ENCODE measurements at places on chromosomes 1 and 21. TPM values are rescaled to one million over a fixed set of nuclear protein-coding genes. Genes with fewer than 3 reads are reported as not detected.

DNA sequence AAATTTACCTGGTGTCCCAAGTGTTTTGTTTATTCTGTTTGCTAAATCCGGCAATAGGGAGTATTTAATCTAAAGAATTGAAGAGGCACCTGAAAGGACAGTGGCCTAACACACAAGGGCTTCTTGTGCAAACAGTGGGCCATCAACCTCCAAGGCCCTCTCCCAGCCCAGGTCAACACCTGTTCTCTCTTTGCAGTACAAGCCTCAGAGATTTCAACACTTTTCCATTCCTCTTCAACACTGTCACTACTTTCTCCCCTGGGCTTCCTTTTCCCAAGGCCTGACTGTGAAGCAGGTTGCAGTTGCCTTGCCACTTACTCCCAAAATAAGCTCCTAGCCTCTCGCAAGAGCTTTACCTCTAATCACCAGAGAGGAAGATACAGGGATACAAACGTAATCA is 3.2 kb upstream of the SNAPIN start:
- DNase-seq = no peak

DNA sequence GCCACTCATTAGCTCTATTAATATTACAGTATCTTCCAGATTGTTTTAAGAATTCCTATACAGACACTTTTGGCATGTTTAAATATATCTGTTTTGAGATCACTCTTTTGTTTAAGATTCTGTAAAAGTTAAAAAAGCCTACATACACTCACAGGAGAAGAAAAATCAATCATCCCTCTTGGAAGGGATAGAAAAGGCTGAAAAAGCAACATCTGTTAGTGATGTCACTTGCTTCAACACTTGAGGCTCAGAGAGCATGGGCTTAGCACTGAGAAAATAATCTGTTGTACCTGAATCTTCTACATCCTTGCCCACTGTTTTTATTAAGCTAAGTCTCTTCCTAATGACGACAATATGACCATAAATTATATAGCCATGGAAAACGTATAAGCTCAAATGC is 127.0 kb downstream of the ZP4 start:
- no peak for DNase-seq

GRCh38 chr1:82879701-82880305 is 1079.1 kb downstream of the ADGRL2 start:
- no peak for DNase-seq

DNA sequence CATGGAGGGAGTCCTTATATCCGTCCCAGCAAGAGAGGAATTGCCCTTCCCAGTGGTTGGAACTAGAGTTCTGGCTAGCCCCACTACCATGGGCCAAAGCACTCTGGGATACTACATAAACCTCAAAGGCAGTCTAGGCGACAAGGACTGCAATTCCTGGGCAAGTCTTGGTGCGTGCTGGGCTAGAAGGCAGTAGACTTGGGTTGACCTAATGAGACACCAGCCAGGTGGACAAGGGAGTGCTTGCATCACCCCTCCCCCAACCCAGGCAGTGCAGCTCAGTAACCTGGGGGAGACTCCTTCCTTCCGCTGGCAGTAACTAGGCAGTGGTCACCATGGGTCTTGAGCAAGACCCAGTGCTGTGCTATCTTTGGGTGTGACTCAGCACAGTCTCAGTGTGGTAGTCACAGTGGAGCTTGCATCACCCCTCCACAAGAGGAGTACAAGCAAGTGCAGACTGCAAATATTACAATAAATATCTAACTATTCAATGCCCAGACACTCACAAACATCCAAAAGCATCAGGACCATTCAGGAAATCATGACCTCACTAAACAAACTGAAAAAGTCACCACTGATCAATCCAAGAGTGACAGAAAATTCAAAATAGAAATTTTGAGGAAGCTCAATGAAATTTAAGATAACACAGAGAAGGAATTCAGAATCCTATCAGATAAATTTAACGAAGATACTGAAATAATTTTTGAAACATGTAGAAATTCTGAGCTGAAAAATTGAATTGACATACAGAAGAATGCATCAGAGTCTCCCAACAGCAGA is 84.7 kb upstream of the LYPLAL1 start:
- DNase-seq = no peak

- DNase-seq = no peak
Observed at GRCh38 chr1:231850786-231851185, 224.2 kb downstream of the DISC1 start.

DNA sequence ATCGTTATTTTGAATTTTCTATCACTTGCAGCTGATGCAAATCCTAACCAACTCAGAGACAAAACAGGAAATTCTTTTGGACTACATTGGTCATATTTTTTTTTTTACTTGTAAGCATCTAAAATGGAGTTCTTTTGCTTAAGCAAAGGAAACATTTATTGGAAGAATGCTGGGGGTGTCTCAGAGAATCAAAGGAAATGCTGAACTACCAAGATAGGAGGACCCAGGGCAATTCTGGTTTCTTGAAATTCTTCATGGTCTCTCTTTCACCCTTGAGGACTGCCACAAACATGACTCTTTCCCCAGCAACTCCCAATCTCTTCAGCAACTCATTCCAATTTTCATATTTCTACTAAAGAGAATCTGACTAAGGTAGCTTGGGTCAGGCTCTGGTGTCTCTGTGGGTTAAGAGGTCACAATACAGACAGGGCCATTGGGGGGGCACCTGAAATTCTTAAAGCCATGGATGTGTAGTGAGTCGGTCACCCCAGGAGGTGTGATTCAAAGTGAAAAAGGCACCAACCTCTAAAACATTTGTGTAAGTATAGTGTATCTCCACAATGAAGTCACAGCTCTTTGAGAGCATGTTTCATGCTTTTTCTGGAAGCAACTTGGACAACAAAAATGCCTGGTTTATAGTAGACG is 171.1 kb upstream of the FGGY start:
- no peak for DNase-seq

DNA sequence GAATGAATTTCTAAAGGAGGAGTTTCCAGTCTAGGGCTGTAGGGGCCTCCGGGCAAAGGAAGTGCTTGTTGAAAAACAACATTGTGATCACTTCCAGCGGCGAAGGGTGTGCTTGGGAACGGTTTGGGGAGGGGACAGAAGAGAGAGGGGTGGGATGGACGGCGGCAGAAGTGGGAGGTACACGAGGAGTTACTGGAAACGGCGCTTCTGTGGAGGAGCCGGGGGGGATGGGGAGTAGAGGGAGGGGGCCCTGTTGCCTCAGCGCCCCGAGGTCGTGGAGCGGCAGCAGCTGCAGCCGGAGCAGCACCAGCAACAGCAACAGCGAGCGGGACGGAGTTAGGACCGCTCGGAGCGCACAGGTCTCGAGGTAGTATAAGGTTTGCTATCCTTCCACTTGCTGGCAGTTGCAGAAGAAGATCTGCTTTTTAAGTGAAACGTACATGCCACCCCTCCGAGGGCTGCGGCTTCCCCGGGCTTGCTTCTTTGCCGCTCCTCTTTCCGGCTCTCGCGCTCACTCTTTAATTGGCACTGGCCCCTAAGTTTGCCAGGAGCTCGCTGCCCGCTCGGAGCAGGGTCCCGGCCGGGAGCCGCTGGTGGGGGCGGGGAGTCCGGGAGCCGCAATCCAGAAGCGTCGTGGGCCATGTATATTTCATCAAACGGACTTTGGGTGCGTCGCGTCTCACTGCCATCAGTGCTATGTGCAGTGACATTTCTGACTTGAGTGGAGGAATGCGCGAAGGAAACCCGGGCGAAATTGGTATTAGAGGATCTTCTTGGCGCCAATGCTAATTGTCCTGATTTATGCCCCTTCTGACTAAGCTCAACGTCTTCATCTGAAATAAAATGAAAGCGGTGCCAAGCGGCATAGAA is 771 bp upstream of the NTNG1 start:
- DNase-seq = no peak

GRCh38 chr21:20802631-20803260 is 195.5 kb upstream of the NCAM2 start:
- DNase-seq = no peak

GRCh38 chr1:31891280-31891679 is 46.9 kb downstream of the PTP4A2 start:
- DNase-seq = no peak

GRCh38 chr21:21247424-21247823 is 249.2 kb downstream of the NCAM2 start:
- DNase-seq = no peak

- no peak for DNase-seq
Observed at GRCh38 chr1:55821234-55821633, 606.1 kb upstream of the USP24 start.

DNA sequence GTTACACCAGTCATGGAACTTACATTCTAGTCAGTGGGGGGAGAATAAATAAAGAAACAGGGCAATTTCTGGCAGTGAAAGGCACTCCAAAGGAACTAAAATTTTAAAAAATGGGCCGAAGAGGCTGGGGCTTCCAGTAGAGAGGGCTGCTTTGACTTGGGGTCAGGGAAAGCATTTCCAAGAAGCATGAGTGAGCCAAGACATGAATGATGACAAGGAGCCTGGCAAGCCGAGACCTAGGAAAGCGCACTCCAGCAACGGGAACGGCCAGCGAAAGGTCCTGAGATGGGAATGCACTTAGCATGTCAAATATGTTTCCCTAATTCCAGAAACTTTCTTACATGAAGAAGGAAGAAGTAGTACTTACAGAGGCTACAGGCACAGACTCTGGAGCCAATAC is 95.4 kb upstream of the NGF start:
- DNase-seq = no peak

C1orf216 gene
- 41.1 TPM for total RNA-seq

EPHA8 gene
- total RNA-seq = not detected

ZNF593OS gene
- total RNA-seq = not detected

HOOK1 gene
- 2.6 TPM for total RNA-seq

CELA3A gene
- not detected for total RNA-seq

TRAPPC10 gene
- 90.3 TPM for total RNA-seq

LEMD1 gene
- total RNA-seq = not detected

FAM72C gene
- total RNA-seq = 17.8 TPM

MTF2 gene
- 45.1 TPM for total RNA-seq

C2CD4D gene
- total RNA-seq = 1.5 TPM

S100A2 gene
- 0.48 TPM for total RNA-seq
